Motor neuron (in vitro differentiated cells): ENCODE measurements at places on chromosomes 6 and 20. TPM values are rescaled to one million over a fixed set of nuclear protein-coding genes. Genes with fewer than 3 reads are reported as not detected.

DNA sequence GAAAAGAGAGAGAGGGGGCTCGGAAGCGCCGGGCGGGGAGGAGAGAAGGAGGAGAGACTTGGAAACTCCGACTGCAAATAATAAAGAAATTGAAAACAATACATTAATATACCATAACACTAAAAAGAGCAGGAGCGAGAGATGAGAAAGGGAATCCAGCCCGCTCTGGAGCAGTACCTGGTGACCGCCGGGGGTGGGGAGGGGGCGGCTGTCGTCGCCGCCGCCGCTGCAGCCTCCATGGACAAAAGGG, 338 bp downstream of the E2F3 start:
- no peak for ATAC-seq

DNA sequence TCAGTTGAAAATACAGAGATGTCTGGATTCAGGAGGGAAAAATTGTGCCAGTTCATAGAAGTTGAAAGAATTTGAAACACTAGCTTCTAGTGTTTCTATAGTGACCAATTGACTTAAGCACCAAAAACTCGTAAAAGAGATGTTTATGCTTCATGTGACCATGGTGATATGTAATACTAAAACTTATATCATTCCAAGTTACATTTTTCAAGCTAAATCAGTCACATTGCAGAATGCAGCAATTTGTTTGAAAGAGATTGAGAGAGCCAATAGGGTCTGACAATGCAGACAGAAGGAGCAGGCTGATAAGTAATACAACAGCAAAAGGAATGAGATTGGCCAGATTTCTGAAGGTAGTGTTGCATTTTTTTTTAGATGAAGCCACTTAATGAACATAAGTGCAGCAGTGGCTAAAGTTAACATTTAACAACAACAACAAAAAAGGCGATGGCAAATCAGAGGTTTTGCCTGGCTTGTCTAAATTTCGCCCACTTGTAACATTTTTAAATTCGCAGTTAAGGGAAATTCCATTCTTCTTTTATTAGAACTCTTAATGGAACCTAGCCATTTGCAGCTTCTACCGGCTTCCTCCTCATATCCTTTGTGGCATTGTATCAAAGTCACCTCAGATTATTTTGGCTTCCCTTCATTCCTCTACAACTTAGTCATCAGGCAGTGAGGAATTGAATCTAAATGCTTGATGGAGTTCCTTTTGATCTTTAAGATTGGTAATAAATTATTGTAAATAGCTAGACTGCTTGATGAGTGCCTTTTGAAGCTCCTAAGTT, 484.0 kb upstream of the SOX4 start:
- no peak for ATAC-seq

GRCh38 chr6:167575158-167575696, 250.3 kb downstream of the TTLL2 start:
- peak; percentile 16 for ATAC-seq

DNA sequence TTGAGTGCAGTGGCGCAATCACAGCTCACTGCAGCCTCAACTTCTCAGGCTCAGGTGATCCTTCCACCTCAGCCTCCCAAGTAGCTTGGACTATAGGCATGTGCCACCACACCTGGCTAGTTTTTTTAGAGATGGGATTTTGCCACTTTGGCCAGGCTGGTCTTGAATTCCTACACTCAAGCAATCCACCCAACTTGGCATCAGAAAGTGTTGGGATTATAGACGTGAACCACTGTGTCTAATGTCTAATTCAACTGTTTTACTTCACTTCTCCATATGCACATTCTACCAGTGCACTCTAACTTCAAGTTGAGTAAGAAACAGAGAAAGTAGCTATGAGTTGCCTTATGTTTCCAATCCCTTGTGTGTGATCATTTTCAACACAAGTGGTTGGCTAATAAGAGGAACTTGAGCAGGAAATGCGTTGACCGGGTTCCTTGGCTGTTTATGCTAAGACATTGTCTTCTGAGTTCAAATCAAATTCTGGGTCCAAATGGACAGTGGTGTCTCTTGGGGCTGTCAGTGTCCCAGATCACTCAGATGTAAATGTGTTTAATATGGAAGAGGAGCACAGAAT, 23.9 kb downstream of the ZNF337 start:
- no peak for ATAC-seq

- peak; percentile 33 for ATAC-seq
These were observed 891 bp downstream of the RIPPLY2 start for GRCh38 chr6:83854001-83854501.

DNA sequence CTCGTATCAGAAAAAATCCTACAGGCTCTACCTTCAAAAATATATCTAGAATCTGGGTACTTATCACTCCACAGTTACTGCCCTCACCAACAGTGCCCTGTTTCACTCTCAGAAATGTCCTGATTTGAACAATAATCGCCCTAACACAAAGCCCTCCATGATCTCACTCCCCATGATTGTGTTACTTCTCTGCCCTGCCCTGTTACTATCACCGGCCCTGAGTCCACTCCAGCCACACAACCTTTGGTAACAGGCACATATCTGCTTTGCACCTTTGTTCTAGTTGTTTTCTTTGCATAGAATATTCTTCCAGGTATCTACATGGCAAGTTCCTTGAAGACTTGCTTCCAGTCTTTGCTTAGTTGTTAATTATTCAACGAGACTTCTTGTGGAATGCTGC, 142.0 kb downstream of the ARHGAP18 start:
- no peak for ATAC-seq

GRCh38 chr6:111804627-111805235, 68.5 kb downstream of the FYN start:
- peak; percentile 53 for ATAC-seq

DNA sequence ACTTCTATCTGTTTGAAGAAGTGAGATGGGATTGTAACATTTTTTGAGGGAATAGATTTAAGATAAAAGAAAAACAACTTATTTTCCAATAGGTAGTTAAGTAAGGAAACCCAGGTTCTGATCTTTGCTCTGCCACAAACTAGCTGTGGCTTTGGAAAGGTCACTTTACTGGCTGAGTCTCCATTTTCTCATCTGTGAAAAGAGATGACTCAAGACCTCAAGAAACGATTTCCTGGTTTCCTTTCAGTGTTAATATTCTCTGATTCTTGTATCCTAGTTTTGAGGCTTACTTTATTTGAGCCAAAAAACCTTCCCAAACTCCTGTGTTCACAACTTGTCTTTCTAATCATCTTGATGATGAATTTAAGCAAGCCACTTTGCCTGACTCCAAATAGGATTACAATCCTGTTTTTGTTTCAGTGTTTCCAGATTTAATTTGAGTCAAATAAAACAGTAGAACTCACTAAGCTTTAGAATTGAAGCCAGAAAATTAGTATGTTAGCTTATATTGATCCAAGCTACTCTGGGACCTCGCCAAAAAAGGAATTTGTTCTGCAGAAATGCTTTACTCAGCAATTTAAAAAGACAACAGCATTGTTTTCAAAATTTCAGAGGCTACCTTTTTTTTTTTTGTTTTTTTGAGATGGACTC, 51.1 kb downstream of the ENPP1 start:
- ATAC-seq, result no peak

- no peak for ATAC-seq
These were observed 25.6 kb downstream of the MANBAL start for GRCh38 chr20:37315021-37315451.

GRCh38 chr6:15871276-15871675, 208.4 kb upstream of the DTNBP1 start:
- ATAC-seq, result no peak

- ATAC-seq, result no peak
These were observed 50.9 kb downstream of the KCNS1 start for GRCh38 chr20:45049904-45050471.

- peak; percentile 92 for ATAC-seq
These were observed at the start of gene RAET1L for GRCh38 chr6:150025201-150025917. Gene RAET1L, minus strand, starts transcription at chr6:150025532. Its CDS starts 61 bp downstream, at chr6:150025471.

- no peak for ATAC-seq
These were observed 28.6 kb downstream of the PPARD start for GRCh38 chr6:35370785-35371493.

DNA sequence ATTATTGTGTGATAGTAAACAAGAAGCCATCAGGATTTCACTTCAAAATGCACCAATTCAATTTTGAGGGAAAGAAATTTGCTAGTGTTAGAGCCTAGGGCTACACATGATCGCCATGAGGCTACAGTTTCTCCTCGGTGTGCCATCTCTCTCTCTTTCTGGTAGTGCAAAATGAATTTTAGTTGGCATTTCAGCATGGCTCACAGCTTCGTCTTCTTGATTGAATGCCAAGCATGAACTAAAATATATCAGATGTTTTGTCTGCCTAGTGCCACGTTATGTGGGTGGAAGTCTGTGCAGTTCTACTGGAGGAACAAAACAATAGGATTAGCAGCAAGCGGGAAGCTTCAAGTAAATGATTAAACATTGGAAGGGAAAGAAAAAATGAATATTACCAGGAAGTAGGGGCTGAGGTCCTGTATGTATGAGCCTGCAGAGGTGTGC, 6.8 kb upstream of the MRAP2 start:
- no peak for ATAC-seq

DNA sequence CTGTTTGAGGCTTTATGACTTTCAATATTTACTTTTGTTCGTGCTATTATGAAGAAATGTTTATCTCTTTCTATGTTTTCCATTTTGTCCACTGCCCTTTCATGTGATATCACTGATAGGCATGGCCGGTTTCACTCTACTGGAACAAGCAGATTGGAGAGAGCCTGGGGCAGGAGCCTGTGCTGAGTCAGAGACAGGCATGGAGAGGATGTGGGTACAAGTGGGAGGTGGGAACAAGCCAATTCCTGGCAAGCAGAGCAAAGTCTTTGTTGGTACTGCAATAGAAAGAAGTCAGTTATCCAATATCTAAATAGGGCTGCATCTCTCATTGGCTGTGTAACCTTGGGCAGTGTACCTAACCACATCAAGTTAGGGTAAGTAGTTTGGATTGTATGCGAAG, 545.6 kb upstream of the MAP3K7 start:
- no peak for ATAC-seq

- ATAC-seq, result peak; percentile 59
These were observed 216.8 kb downstream of the TMEM242 start for GRCh38 chr6:157106487-157106886.

DNA sequence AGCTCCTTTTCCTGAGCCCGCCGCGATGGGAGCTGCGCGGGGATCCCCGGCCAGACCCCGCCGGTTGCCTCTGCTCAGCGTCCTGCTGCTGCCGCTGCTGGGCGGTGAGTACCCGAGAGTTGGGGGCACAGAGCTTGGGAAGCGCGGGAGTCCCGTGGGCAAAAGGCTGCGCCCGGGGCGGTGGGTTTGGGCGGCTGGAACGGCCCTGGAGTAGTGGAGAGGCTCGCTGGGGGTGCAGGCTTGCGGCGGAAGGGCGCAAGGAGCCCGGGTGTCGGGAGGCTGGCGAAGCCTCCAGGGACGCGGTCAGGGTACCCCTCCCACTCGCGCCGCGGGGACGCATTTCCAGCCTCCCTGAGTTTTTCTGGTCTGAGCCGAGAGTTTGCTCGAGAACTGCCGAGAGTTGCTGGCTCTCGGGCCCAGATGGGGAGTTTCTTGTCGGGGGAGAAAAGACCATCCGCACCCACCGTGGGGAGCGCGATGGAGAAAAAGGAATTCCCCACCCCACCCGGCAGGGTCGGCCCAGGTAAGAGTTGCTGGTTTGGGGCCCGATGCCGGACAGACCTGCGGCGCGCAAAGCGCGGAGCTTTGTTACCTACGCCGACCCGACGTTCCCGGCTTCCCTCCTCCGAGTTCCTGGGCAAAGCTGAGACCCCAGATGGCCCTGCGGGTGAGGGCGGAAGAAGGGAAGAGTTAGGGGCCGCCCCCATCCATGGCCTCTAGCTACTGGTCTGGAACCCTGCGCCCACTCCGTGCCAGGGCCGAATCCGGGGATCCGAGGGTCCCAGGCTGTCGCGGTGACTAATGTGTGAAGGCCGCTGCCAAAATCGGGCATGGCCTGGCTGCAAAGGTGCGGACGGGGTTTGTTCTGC, 584 bp downstream of the PTK7 start:
- peak; percentile 54 for ATAC-seq

GRCh38 chr6:150486048-150486447, 113.6 kb upstream of the PLEKHG1 start:
- no peak for ATAC-seq

DNA sequence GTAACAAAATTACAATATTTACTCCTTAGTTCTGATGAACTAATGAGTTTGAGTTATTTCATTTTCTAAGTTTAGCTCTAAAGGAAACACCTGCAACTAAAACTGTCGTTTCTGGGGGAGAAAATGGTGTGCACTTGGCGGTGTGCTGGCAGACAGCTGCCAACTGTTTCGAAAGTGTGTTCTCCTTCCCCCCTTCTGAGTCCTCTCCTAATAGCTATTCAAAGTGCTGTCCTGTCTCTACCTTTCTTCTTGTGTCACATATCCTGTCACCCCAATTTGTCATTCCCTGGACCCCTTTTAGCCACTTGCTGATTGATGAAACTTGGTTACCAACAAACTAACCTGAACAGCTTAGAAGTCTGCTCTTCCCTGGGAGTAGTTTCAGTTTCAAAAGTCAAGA, 4.9 kb upstream of the UBE2J1 start:
- no peak for ATAC-seq

DNA sequence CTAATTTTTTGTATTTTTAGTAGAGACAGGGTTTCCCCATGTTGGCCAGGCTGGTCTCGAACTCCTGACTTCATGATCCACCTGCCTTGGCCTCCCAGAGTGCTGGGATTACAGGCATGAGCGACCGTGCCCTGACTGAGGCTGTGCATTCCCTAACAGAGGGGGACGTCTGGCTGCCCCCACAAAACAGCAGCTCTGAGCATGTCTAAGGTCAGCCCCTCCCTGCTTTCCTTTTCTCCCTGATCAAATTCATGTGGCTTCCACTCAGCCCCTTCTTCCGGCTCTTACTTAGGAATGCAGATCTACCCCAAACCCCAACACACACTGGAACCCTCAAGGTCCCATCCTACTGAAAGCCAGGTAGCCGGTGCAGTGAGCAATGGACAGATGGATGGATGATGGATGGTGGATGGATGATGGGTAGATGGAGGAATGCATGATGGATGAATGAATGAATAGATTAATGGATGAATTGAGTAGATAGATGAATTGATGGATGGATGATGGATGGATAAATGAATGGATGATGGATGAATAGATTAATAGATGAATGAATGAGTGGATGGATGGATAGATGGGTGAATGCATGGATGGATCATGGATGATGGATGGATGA, 91.5 kb upstream of the BHLHE23 start:
- no peak for ATAC-seq

GRCh38 chr6:9564021-9564420, 850.9 kb downstream of the TFAP2A start:
- peak; percentile 95 for ATAC-seq

GRCh38 chr20:38144974-38145728, 19.9 kb downstream of the TGM2 start:
- ATAC-seq, result no peak

The ZBP1 gene
- 0.14 and 0.29 TPM in 2 replicates for total RNA-seq

The FRS3 gene
- total RNA-seq, result 4.2 and 4.6 TPM in 2 replicates

The CRISP2 gene
- not detected in 2 replicates for total RNA-seq

The JPH2 gene
- total RNA-seq, result 0.05 and 0.13 TPM in 2 replicates

The NKX2-4 gene
- total RNA-seq, result not detected in 2 replicates

The RAMACL gene
- 1.00 and 1.3 TPM in 2 replicates for total RNA-seq

The FIG4 gene
- total RNA-seq, result 5.2 and 7.8 TPM in 2 replicates

The HLA-DMA gene
- total RNA-seq, result 0.46 and 0.47 TPM in 2 replicates

The RNF217 gene
- total RNA-seq, result 13.9 and 15.3 TPM in 2 replicates
